ENCODE measurements at places on chromosomes 13 and 19. TPM values are rescaled to one million over a fixed set of nuclear protein-coding genes. Genes with fewer than 3 reads are reported as not detected.

DNA sequence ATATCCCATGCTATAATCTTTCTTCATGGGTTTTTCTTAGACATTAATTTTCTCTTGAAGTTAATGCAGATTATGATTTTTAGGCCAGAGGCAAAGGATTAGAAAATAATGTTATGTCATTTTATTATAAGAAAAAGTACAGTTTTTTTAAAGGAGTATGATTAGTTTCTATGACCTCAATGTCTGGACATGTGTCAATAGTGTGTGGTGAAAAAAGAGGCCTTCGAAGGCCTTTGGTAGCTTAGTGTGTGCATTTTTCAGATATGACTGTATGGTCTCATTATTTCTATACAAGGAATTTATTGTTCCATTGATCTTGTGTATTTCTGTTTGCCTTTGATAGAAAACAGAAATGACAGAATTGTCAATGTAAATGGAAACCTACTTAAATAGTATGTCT, 195.6 kb downstream of the GPC5 start:
- no peak for DNase-seq

DNA sequence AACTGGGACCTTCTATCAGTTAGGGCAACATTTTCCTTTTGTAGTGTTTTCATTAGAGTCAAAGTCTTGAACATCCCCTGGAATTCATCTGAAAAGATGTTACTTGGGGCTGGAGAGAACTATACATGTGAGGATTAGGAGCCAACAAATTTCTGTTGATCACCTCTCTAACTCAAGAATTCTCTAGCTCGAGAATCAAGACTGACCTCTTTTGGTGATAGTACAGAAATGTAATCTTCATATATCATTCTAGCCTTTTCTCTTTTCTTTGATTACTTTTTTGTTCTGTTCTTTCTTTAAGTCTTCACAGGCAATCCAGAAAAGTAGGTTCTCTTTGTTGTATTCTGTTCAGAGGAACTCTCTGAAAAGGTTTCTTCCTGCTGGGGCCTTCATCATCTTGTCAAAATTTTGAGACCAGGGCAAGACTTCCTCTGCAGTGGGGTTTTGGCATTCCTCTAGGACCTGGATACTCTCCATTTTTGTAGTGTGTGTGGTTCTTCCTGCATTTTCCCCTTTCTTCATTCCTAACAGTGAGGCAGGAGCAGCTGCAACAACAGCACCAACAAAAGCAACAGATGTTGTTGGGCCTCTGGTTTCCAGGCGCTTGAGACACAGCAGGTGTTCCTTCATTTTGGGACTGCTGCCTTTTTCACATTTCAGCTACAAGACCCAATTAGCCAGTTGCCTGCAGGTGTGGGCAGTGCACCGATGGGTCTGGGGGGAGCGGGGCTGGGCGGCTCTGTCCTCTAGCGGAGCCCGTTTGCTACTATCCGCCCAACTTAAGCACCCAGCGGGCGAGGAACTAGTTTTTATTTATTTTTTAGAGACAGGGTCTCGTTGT, 26.2 kb downstream of the ELF1 start:
- no peak for DNase-seq

GRCh38 chr13:49641801-49642291, 13.5 kb downstream of the ARL11 start:
- peak; percentile 67 for DNase-seq

- DNase-seq = no peak
Observed at GRCh38 chr13:49545661-49546060, 39.7 kb downstream of the RCBTB1 start.

Gene NLRP4
- total RNA-seq = not detected

Gene ASPDH
- total RNA-seq = not detected

GRCh38 chr19:50050406-50051227, 24.8 kb downstream of the ZNF473 start:
- peak; percentile 87 for DNase-seq

DNA sequence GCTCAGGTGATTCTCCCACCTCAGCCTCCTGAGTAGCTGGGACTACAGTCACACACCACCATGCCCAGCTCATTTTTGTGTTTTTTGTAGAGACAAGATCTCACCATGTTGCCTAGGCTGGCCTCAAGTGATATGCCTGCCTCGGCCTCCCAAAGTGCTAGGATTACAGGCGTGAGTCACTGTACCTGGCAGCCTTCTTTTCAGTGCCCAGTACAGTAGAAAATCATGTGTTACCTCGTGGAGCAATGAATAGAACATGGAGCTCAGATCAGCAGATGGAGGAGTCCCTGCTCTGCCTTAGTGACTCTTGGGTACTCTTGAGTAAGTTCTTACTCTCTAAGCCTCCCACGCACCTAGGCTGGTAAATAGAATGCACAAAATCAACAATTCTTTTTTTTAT, 44.7 kb downstream of the THSD1 start:
- DNase-seq = no peak

- DNase-seq = peak; percentile 26
Observed at GRCh38 chr13:48733739-48734335, 80.1 kb downstream of the CYSLTR2 start.

GRCh38 chr13:46134961-46135522, 30.2 kb upstream of the CPB2 start:
- DNase-seq = peak; percentile 52

DNA sequence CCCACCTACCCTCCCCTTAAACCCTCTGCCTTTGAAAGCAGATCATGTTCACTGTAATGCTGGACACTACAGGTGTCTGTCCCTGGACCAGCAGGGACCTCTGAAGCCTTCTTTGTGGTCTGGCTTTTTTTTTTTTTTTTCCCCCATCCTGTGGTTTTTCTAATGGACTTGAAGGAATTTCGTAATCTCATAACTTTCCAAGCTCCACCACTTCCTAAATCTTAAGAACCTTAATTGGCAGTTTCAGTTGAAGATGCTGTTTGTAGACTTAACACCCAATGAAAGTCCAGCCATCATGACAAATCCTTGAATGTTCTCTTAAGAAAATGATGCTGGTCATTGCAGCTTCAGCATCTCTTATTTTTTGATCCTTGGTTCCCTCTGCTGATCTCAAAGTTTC, 45.0 kb upstream of the LRCH1 start:
- DNase-seq = peak; percentile 25

GRCh38 chr19:4732680-4733114, 9.1 kb upstream of the DPP9 start:
- DNase-seq = peak; percentile 67

GRCh38 chr13:67229481-67230403, at the start of gene PCDH9:
TSS of gene PCDH9 (minus strand) at chr13:67230336. CDS start at chr13:67228440, 1,896 bp downstream.
- DNase-seq = no peak

Gene PSG7
- total RNA-seq = not detected

Gene RUVBL2
- 389 TPM for total RNA-seq

- no peak for DNase-seq
Observed at GRCh38 chr19:29650772-29651387, 14.4 kb upstream of the PLEKHF1 start.

DNA sequence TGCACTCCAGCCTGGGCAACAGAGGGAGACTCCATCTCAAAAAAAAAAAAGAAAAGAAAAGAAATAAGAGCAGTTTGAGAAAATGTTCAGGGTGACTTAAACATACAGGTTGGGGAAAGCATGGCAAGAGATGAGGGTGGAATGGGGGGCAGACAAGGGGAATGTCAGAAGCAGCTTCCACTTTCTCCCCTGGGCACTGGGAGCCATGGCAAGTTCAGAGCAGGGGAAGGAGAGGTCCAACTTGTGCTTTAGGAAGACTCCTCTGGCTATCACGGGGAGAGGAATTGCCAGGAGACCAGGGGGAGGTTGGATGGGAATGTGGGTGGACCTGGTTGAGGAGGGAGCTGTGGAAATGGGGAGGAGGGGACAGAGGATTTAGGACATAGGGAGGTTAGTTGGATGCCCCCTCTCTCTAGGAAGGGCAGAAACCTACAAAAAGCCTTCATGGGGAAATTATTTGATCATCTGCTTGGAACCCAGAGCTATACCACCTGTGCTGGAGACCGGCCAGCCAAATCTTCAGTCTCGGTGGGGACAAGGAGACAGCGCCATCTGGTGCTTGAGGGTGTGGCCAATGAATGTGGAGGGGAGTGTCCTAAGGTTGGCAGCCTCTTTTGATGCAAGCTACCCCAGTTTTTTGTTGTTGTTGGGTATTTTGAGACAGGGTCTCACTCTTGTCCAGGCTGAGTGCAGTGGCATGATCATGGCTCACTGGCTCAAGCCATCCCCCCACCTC, 7.3 kb upstream of the STRN4 start:
- peak; percentile 42 for DNase-seq

Gene CRX
- not detected for total RNA-seq

DNA sequence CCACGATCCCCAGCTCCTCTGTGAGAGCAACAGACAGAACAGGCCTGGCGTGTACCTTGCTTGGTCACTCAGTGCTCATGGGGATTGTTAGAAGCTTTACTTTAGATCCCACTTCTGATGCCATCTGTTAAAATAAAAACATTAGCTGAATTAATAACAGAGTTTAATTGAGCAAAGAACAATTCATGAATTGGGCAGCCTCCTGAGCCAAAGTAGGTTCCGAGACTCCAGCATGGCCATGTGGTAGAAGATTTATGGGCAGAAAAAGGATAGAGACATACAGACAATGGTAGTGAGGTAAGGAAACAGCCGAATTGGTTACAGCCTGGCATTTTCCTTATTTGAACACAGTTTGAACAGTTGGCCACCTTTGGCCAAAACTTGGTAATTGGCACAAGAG, 223.9 kb upstream of the TRPC4 start:
- DNase-seq = no peak

GRCh38 chr19:2846180-2846894, 5.1 kb downstream of the ZNF555 start:
- DNase-seq = no peak

Gene COL4A2
- 212 TPM for total RNA-seq

Gene ZNF714
- total RNA-seq = 20.9 TPM

Gene URAD
- not detected for total RNA-seq

Gene CCDC169
- total RNA-seq = 0.36 TPM

Gene DCLK1
- total RNA-seq = 0.20 TPM

Gene SBK2
- not detected for total RNA-seq

DNA sequence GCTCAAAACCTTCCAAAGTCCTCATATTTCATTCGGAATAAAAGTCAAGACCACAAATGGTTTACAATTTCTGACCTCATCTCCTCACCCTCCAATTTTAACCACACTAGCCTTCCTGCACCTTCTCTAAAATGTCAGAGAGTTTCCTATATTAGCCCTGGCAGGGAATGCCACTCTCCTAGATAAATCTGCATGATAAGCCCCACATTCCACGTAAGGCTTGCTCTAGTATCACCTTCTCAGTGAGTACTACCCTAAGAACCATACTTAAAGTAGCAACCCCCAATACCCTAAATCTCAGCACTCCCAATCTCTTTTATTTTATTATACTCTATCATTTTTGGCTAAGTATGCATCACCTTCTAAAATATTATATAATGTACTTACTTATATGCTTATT, 100.5 kb upstream of the SLITRK5 start:
- DNase-seq = no peak

All from RPMI7951 (cell line).